ENCODE measurements at places on chromosomes 7 and 10.

GRCh38 chr7:152643979-152644559 lies 31.9 kb downstream of the XRCC2 start:
- DNase-seq, result no peak

- DNase-seq, result no peak
Observed at GRCh38 chr10:12391206-12391605, 41.9 kb downstream of the CAMK1D start.

- peak; percentile 66 for DNase-seq
Observed at GRCh38 chr10:102714621-102715455, at the start of gene SFXN2. Gene SFXN2 (plus strand): TSS chr10:102714636. CDS start chr10:102726637, 12,001 bp downstream.

DNA sequence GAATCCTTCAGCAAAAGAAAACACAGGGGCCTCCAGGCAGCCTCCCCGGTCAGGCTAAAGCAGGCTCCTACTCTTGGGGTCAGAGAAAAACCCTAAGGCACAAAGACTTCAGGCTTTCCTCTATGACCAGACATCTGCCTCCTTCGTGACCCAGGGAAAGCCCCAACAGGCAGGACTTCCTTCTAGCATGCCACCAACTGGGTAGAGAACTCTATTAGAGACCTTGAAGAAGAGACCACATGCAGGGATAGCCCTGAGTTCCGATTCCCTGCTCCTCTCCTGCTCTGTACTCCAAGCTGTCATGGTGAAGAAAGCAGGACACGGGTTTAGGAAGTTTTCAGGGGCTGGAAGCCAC lies 1.3 kb downstream of the TRPV6 start:
- peak; percentile 3 for DNase-seq

GRCh38 chr10:33676606-33677339 lies 342.3 kb upstream of the NRP1 start:
- no peak for DNase-seq
